ENCODE measurements at places on chromosomes 2 and 18. TPM values are rescaled to one million over a fixed set of nuclear protein-coding genes. Genes with fewer than 3 reads are reported as not detected.
A peak's percentile ranks its signal among the peaks of the same experiment; 100 is the strongest.

GRCh38 chr2:113281910-113282746, 3.4 kb upstream of the PAX8 start:
- no peak for DNase-seq

- DNase-seq: no peak
Measured at GRCh38 chr18:13312515-13312914, 94.0 kb downstream of the LDLRAD4 start.

DNA sequence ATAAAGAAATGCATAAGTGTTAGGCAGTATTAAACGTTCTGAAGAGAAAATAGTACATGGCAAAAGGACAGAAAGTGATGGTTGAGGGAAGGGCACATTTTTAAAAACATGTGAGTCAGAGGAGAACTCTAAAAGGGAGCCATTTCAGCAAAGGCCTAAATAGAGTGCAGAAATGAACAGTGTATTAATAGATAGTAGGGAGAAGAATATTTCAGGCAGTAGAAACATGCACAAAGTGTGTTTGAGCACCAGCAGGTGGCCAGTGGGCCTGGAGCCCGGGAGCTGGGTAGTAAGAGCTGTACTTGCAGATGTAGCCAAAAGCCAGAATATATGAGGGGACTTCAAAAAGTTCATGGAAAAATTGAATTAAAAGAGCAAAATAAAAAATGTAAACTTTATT, 288.1 kb upstream of the FIGN start:
- peak; percentile 37 for DNase-seq

- no peak for DNase-seq
Measured at GRCh38 chr2:55140316-55141219, 90.3 kb upstream of the RTN4 start.

GRCh38 chr18:79940814-79941472, 10.5 kb downstream of the SLC66A2 start:
- DNase-seq: no peak

DNA sequence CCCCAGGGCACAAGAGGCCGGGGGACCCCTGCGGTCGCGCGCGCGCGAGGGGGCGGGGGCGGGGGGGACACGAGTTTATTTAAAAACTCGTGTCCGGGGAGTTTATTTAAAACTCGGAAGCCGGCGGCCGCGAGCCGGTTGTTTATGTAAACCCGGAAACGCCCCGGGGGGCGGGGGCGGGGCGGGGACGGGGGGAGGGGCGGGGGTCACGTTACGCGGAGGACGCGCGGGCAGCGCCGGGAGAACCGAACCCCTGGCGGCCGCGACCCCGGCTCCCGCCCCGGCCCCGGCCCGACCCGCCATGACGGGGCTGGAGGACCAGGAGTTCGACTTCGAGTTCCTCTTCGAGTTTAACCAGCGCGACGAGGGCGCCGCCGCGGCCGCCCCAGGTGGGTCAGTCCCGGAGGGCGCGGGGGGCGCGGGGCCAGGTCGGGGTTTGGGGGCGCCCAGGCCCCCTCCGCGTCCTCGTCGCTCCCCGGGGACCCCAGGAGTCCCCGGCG, 4.4 kb downstream of the NFATC1 start:
- peak; percentile 82 for DNase-seq

- DNase-seq: no peak
Measured at GRCh38 chr2:125730921-125731320, 925.0 kb upstream of the GYPC start.

DNA sequence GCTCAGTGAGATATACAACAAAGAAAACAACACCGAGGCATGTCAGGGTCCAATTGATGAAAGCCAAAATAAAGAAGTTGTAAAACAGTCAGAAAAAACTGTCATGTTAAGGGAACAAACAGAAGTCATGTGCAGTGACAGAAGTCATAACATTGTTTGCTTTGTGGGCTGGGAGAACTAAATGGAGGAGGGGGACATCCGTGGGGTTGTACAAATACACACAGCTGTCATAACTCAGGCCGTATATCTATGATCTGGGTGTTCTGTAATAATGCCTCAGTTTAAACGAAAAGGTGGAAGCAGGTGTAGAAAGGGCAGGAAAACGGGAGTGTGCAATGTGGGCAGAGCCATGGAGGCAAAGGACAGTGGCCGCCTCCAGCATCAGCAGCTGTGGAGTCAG, 27.3 kb downstream of the TIMM21 start:
- DNase-seq: no peak

- DNase-seq: no peak
Measured at GRCh38 chr2:96137321-96138178, 752 bp downstream of the ASTL start.

DNA sequence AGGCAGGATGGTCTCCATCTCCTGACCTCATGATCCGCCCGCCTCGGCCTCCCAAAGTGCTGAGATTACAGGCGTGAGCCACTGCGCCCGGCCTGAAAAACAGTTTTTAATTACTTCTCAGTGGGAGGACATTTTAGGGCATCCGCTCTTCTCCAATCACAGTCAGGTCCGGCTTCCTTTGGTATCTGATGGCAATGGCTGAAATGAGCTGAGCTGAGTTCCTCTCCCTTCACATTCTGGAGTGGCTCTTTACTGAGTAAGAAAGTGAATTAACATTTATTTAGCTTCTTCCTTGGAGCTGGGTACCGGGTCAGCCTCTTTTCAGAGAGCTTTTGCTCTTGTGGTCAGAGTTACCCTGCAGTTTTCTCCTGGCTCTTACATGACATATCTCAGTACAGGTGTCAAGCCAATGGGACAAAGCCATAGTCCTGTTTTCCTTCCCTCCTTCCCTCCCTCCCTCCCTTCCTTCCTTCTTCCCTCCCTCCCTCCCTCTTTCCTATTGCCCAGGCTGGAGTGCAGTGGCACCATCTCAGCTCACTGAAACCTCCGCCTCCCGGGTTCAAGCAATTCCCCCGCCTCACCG, 1.1 kb upstream of the TTC27 start:
- DNase-seq: no peak

- no peak for DNase-seq
Measured at GRCh38 chr2:109666466-109666865, 52.3 kb downstream of the SOWAHC start.

DNA sequence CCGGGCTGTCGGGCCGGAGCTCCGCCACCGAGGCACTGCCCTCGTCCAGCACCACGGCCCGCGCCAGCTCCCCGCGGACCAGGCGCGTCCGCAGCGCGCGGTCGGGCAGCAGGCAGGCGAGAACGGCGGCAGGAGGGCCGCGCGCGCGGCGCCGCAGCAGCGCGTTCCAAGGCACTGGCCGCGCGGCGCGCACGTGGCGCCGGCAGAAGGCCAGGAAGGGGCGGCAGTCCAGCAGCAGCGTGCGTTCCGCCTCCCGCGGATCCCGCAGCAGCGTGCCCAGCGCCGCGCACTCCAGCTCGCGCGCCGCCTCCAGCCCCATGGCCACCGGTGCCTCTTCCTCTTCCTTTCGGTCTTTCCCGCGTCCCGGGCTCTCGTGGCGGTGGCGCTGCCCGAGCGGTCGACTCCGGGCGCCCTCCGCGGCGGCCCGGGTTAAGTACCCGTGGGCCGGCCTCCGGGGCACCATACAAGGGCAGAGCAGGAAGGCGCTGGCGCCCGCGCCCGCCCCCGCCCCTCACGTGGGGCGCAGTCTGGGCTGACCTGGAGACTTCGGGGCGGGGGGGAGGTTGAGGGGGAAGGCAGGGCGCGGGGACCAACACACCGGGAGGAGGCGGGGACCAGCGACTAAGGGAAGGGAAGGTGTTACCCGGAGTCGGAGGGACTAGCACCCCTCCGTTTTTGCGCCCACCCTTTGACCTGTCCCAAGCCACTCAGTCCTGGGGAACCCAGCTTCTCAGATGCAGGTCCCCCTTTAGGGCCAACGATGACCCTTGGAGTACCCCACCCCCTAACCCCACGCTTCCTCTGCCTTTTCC, at the start of gene DUSP2:
DUSP2 (minus strand) TSS at position 405 of the 812 bp plus-strand sequence; CDS start at position 319, 86 bp downstream.
- DNase-seq: peak; percentile 83

GRCh38 chr2:217262911-217263310, 403.0 kb upstream of the TNP1 start:
- DNase-seq: no peak

DNA sequence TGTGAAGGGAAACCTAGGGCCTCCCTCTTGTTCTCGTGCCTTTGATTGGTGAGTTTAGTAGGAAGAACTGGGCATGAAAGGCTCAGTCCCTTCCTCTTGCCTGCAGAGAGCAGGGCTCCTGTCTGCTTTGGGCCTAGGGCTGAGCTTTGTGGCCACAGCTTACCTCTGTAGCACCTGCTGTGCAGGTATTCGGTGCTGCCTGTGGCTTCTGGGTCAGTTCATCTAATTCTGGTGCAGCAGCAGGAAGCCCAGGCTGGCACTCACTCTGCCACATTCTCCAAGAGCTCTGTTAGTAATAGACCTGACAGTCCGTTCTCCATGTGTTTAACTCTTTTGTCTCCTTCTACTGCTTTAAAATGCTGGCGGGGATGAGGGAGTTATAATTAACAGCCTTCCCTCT, 96.5 kb downstream of the DLGAP1 start:
- no peak for DNase-seq

DNA sequence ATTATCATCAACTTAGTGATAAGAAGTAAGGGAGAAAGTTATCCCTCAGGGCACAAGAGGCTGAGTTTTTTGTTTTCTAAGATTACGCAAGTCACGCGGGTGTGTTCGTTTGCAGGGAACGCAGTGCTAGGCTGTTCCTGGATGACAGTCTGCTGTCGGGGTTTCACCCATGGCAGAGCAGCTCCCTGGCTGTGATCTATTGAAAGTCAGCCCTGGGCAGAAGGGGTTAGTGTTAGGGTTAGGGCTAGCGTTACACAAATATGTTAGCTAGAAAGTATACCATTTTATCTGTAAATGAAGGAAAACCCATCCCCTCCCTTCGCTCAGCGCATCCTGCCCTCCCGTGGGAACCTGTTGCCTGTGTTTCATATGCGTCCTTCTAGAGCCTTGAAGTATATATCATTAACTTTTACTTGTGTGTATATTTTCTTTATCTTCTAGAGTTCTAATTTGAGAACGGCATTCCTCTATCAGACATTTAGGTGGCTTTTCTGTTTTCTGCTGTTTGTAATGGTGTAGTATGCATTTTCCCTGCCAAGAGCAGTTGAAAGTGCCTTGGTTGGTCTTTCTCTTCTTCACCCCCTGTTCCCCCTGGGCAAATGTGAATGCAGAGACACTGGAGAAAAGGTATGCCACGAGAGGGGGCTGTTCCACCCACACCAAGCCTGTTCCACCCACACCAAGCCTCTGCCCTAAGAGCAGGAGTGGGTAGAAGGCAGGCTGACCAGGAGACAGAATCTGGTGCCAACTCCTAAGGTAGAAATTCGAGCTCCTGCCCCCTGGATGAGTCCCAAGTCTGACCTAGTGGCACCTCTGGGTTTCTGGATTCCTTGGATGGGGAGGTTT, 47.0 kb downstream of the ARMC9 start:
- DNase-seq: no peak

DNA sequence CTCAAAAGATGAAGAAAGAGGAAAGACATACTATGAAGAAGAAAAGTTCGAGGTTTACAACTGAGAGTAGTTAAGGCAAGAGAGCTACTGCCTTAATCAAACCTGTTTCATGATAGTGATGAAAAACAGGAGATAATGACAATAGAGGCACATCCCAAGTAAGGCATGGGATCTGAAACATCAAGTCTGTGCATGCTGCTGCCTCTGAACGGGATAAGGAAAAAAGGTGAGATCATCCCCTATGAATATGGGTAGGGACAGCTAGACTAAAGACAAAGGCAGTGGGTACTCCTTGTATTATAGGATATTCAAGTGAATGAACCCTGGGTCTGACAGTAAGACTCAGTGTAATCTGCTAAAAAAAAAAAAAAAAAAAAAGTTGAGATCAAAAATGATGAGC, 3.0 kb downstream of the EXOC6B start:
- DNase-seq: no peak

- DNase-seq: no peak
Measured at GRCh38 chr2:62446491-62446890, 59.5 kb downstream of the TMEM17 start.

DNA sequence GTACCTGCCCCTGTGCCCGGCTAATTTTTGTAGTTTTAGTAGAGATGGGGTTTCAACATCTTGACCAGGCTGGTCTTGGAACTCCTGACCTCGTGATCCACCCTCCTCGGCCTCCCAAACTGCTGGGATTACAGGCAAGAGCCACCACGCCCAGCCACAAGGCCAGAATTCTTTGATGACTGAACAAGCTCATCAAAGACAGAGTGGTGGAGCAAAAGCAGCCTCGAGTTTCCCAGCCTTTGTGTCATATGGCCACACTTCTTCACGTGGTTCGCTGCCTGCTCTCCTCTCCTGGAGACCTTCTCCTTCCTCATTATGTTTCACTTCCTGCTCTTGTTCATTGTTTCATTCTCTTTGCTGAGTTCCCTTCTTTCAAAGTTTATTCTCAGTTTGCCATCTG, 9.9 kb upstream of the NPC1 start:
- no peak for DNase-seq

GRCh38 chr2:84888401-84889276, 7.8 kb upstream of the TRABD2A start:
- DNase-seq: no peak

- peak; percentile 45 for DNase-seq
Measured at GRCh38 chr18:33755931-33756560, 178.0 kb downstream of the ASXL3 start.

DNA sequence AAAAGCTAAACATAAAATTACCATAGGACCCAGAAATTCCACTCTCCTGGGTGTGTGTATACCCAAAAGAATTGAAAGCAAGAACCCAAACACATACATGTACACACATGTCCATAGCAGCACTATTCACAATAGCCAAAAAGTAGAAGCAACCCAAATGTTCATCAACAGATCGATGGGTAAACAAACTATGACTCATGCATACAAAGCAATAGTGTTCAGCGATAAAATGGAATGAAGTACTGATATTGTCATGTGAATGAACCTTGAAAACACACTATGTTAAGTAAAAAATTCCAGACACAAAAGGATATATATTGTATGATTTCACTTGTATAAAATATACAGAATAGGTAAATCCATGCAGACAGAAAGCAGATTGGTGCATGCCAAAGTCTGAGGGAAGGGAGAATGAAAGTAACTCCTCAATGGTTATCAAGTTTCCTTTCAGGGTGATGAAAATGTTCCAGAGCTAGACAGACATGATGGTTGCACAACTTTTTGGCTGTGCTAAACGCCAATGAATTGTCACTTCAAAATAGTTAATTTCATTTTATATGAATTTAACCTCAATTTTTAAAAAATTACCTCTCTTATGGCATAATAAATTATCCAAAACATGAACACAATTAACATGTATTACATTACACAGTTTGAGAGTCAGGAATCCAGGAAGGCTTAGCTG, 35.5 kb downstream of the GKN2 start:
- DNase-seq: no peak

The AGXT gene
- total RNA-seq: 0.29 TPM

The CDH2 gene
- total RNA-seq: 110 TPM

The GALR1 gene
- 0.06 TPM for total RNA-seq

The VSNL1 gene
- 25.2 TPM for total RNA-seq

The NIFK gene
- total RNA-seq: 22.1 TPM

Measured in left cardiac atrium (tissue), 4 donors.